ENCODE measurements at places on chromosomes 12 and 14.

DNA sequence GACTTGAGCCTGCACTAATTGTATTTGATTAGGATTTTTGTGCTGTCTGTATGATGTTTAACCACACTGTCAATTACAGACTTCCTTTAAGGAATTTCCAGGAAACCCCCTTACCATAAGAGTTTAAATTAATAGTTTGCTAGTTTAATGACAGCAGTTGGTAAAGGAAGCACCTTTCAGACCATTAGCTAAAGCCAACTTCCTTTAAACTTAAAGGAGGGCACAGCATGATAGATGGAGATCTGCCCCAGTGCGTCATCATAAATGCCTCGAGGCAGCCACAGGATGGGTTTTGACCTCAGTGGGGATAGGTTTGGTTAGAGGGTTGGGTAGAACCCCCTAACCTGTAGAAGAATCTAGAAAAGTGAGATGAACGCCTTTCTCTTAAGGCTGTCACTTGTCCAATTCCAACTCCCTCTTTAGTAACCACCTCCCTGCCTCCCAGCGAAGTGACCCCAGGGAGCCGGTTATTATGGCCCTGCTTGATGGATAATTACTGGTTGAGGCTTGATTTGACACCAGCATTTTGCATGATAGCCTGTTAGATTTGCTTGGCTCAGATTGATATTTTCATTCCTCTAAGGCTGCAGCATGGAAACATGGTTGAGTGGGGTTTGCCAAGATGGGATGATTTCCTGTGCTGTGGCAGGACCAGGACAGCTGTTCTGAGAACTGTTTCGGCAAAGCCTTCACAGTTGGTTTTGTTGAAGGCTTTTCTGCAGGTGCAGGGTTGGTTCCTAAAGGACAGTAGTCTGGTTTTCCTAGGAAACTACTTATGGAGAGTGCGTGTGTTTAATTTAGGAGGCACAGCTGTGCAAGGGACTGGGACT, 62.7 kb downstream of the CHST11 start:
- peak; percentile 81 for DNase-seq

- no peak for DNase-seq
Measured at GRCh38 chr14:104913435-104913834, 11.2 kb upstream of the PLD4 start.

DNA sequence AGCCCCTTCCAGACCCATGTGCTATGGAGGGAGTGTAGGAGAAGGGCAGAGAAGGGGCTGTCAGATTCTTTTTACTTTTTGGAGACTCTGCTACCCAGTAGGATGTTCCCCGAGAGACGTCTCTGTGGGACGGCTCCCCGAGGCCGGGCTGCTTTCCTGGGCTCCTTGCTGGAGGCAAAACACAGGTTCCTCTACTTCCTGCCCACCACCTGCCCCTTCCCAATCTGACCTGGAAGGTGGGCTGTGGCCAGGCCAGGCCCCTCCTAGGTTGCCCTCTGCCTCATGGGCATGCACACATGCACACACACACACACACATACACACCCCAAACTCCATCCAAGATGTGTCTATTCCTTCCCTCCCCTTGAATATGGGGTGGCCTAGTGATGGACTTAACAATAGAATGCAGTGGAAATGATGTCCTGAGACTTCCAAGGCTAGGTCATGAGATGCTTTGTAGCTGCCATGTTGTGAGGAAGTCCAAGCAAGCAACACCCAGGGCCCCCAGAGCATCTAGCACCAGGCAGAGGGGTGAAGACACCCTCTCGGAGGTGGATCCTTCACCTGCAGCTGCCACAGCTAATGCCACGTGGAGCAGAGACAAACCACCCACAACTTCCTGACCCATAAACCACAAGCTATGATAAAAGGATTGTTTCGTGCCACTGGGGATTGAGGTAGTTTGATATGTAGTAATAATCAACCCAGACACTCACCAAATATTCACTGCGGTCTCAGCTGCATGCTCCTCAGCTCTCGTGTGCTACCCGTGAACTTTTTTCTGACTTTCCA, 1.6 kb upstream of the ASB2 start:
- DNase-seq, result no peak

DNA sequence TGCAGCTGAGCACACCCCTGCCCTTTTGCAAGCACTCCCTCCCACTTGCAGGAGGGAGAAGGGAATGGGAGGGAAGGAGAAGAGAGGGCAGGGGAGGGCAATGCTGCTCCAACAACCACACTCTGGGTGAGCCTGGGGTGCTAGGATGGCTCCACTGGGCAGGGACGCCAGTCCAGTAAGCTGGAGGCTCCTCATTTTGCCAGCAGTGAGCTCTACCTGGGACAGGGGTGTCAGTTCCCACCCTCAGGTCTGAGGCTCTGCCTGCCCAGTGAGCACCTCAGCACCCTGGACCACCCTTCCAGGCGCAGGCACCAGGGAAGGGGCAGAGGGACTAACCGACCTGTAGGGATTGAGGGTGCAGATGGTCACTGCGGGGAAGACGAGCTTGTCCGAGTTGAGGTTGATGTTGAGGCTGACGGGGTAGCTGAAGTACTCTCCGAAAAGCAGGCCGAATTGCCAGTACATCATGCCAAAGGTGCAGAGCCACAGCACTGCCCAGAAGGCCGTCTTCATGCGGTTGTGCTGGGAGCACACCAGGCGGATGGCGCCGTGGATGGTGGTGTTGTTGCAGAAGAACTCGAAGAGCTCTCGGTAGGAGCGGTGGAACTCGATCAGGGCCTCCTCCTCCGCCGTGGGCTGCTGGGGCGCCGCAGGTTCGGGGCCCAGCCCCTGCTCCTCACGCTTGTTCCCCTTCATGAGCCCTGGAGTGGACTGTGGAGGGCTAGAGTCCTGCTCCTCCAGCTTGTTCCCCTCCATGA, 1.2 kb downstream of the SCNN1A start:
- DNase-seq, result no peak

GRCh38 chr12:101181776-101182175, 28.3 kb downstream of the SLC5A8 start:
- DNase-seq, result no peak

DNA sequence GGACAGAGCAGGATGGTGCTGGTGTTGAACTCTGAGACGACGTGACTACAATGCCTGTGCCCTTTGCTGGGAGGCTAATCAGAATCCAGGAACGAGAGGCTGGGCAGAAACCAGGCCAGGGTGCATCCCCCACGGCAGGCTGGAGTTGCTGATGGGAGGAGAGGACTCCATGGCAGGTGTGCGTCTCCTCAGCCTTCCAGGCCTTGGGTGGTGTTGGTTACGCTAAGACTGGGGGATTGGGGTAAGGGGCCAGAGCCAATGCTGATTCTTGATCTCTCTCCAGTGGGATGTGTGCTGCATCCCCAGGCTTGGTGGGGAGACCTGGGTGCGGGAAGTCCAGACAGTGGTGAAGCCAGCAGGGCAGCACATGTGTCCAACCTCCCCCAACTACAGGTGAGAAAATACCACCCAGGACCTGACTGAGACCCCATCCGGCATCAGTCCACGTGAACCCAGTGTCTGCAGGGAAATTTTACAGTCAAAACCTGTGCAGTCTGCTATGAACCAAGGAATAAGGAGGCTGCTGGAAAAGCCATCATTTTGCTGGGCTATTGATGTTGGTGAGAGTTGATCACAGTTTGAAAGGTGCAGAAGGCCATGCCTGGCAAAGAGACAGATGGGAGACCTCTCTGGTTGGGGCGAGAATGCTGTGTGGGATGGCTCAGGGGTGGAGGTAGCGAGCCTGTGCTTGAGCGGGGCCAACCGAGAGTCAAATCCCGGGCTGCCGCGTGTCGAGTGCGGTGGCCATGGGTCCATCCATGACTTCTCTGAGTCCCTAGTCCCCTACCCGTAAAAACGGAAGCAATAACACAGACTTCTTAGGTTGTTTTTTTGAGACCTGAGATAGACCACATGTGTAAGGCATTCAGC, 89.8 kb downstream of the NTF3 start:
- DNase-seq, result no peak

- DNase-seq, result no peak
Measured at GRCh38 chr12:50041062-50041860, 16.0 kb upstream of the RACGAP1 start.

DNA sequence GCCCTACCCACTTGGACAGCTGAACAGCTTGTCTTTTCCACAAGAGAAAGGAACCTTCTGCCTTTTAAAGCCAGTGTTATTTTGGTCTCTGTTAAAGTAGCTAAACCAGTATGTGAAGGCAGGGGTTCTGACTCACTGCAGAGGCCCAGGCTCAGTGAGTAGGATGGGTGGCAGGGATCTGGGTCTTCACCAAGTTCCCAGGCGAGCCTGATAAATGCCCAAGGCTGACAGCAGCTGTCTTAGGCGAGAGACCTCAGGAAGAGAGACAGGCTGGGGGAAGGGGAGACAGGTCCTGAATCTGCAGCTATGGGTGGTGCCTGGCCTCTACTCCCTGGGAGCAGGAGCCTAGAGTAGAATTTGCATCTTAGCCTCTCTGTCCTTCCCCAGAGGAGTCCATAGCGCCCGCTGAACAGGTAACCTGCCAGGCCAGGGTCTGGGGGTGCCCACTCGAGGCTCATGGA, 18.1 kb upstream of the KIF26A start:
- no peak for DNase-seq

Measured in NCI-H2081 (cell line).